ENCODE measurements at places on chromosomes 3 and 15.
A peak's percentile ranks its signal among the peaks of the same experiment; 100 is the strongest.

DNA sequence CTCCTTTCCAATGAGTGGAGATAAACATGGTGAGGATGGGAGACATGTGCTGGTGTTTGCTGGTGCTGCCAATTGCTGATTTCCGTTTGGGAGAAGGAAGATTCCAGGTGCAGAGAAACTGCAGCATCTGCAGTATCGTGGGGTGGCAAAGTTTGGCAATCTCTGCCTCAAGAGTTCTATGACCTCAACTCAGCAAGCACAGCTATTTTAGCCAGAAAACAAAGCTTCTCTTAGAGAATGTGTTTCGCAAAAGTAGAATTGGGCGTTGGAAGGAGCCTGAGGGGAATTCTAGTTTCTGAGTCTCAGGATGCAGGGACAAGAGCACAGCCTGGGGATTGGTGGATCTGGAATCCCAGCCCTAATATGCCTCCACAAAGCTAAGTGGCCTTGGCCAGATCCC, 18.2 kb upstream of the SHC4 start:
- no peak for DNase-seq

DNA sequence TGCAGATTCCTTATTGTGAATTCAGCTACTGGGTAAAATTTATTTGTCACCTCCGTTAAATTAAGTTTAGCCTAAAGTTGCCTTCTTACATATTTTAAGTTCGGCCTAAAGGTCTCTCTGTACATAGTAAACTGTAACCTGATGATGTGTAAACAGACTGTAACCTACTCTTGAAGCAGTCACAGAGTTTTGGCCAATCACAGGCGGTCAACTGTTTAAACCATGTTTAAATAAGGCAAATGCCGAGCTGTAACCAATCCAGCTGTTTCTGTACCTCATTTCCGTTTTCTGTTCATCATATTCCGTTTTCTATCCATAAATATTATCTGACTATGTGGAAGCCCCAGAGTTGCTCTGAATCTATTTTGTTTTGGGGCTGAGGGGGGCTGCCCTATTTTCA, 2.4 kb upstream of the ADAMTSL3 start:
- DNase-seq = no peak

- peak; percentile 37 for DNase-seq
Measured at GRCh38 chr3:131361464-131362421, 19.8 kb upstream of the NUDT16 start.

- no peak for DNase-seq
Measured at GRCh38 chr15:26073430-26074333, 210.6 kb upstream of the ATP10A start.

DNA sequence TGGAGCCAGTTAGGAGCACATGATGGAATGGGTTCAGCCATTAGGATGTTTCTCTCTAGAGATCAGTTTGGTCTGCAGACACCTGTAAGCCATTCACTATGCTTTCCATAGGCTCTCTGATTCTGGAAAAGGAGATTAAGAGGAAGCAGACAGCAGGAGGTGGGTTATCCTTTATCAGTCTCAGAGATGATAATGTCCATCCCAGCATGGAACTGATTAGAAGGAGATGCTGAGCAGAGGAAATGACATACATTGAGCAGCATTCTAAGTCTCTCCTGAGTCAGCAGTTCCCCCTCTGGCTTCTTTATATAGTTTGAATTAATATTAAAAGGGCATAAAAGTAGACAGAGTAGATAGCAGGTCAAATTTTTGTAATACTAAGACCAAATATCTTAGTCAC, 591.1 kb downstream of the GBE1 start:
- no peak for DNase-seq

- DNase-seq = no peak
Measured at GRCh38 chr3:161310649-161311423, 60.5 kb downstream of the SPTSSB start.
